ENCODE measurements at places on chromosomes 16 and 17. TPM values are rescaled to one million over a fixed set of nuclear protein-coding genes. Genes with fewer than 3 reads are reported as not detected.

AOC3 gene
- 0.18 TPM for polyA plus RNA-seq

CHST6 gene
- 0.14 TPM for polyA plus RNA-seq

USP43 gene
- polyA plus RNA-seq, result 2.5 TPM

VKORC1 gene
- 73.6 TPM for polyA plus RNA-seq

TBX2 gene
- 0.01 TPM for polyA plus RNA-seq

GRB7 gene
- 5.3 TPM for polyA plus RNA-seq

DHRS7C gene
- not detected for polyA plus RNA-seq

TBC1D3E gene
- not detected for polyA plus RNA-seq

GRCh38 chr16:67926181-67926750, 5.4 kb downstream of the CTRL start:
- no peak for DNase-seq

DNA sequence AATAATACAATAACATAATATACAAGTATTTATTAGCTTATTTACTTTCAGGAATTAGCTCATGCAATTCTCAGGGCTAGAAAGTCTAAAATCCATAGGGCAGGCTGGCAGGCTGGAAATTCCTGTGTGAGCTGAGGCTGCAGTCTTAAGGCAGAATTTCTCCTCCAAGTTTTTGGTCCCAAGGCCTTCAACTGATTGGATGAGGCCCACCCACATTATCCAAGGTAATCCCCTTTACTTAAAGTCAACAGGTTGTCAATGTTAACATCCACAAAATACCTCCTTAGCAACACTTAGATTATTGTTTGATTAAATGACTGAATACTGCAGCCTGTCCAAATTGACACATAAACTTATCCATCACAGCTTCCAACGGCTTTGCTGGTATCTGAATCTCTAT, 32.9 kb upstream of the SOX9 start:
- no peak for DNase-seq

- DNase-seq, result no peak
Observed at GRCh38 chr17:38919316-38920078, 5.9 kb upstream of the LASP1NB start.

- DNase-seq, result no peak
Observed at GRCh38 chr17:57939797-57940196, 15.4 kb downstream of the CUEDC1 start.

DNA sequence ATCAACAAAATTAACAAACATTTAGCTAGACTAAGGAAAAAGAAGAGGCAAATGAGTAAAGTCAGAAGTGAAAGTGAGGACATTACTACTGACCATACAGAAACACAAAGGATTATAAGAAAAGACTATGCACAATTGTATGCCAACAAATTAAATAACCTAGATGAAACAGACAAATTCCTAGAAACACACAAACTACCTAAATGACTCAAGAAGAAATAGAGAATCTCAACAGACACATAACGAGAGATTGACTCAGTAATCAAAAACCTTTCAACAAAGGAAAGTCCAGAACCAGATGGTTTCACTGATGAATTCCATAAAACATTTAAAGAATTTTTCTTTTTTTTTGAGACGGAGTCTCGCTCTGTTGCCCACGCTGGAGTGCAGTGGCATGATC, 35.7 kb upstream of the MYLK3 start:
- no peak for DNase-seq

DNA sequence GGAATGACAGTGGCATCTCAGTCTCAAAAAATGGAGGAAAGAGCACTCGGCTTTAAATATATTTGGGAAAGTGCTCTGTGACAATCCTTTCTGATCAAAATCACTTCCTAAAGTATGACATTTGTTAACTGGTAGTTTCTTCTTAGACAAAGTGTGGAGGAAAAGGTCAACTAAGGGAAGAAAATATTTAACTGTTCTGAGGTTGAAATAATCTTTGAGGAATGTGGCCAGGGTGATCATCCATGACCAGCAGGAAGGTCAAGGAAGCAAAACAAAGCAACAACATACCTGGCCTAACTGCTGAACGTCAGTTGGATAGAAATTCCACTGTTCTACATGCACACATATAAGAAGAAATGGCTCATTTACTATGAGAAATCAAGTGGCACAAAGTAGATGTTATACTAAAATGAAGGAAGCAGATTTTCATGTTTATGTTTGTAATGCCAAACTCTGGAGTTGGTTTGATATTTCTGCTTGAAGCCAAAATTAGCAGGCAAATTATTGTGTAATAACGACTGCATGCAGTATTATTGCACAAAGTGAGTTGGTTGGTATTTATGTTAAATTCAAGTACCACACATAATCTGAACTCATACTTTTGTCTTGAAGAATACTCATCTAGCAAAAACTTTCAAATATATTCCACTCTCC, 87.3 kb upstream of the CORO6 start:
- no peak for DNase-seq

DNA sequence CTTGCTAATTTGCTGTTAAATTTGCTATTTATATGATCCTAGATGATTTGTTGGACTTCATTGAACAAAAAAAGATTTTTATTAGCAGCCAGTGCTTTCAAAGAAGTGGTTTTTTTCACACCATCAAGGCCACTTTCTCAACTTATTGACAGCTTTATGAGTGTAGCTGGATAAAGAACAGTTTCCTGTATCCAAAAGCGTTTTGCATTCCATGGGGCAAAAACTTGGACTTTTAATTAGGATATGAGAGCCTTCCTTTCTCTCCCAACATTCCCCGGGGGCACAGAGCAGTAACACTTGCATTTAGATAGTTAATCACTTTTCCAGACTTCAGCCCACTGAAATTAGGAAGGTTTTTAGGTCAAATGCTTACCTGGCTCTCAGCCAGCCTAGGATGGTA, 177.1 kb upstream of the ELAC2 start:
- DNase-seq, result no peak

DNA sequence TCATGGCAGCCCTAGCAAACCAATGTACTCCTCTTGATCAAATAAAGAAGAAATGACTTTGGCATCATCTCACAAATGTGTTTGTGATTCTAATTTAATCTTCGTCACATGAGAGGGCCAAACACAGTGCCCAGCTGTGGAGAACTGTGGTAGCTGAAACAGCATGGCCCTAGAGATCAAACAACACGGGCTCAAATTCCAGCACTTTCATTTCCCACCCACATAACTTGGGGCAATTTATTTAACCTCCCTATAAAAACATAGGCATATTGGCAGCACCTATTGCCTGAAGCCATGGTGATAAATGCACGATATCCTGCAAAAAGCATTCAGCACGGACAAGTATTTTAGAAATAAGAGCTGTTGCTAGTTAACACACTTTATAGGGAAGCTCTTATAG, 2.5 kb downstream of the ACSM1 start:
- DNase-seq, result no peak

DNA sequence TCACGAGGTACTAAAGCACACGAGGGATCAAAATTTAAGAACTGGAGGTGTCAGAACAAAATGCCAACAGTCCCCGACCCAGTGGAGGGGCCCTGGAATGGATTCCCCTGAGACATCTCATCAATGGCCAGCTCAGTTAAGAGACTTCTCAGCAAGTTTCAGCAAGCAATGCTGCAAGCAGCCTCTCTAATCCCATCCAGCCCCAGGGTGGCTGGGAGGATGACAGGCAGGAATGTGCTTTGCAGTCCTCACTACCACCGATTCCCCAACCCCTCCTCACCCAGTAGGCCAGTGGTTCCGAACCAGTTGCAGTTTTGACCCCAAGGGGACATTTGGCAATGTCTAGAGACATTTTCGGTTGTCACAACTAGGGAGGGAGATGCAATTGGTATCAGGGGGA, 8.7 kb downstream of the GPRC5B start:
- DNase-seq, result no peak

DNA sequence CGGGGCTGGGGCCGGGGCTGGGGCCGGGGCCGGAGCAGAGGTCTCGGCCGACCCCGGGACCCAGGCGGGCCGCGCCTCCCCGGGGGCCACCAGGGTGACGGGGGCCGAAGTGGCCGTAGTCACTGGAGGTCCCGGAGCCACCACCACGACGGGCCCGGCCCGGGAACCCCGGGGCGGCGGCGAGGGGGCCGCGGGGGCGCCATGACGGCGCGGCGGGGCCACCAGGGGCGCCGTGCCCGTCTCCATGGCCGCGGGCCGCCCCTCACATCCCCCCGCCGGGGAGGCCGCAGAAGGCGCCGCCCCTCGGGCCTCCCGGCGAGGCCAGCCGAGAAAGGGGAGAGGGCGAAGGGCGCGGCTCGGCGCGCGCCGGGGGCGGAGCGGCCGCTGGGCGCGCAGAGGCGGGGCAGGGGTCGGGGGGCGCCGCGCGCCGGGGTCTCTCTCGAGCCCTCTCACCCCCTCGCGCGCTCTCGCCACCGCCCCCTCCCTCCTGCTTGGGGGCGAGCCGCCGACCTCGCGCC, 297 bp downstream of the TBC1D10B start:
- no peak for DNase-seq

GRCh38 chr17:49553676-49554335, 21.9 kb upstream of the NXPH3 start:
- no peak for DNase-seq

GRCh38 chr16:14037960-14038359, 33.2 kb upstream of the MRTFB start:
- DNase-seq, result no peak

- no peak for DNase-seq
Observed at GRCh38 chr17:62910277-62910676, 55.8 kb upstream of the TANC2 start.

DNA sequence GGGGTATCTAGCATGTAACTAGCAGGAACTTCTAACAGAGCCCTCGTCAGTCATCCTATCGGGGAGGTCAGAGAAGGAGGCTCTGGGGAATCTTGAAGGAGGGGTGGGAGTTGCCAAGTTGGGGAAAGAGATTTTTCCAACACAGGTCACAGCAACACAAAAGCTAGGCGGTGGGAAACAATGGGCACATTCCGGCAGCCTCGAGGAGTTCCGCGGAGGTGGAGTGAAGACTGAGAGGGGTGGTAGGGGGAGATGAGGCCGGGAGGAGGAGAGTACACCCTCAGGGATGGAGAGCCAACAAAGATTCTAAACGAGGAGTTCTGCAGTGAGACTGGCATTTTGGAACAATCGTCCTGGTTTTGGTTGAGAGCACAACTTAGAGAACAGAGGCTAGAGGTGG, 13.5 kb upstream of the CALB2 start:
- no peak for DNase-seq

DNA sequence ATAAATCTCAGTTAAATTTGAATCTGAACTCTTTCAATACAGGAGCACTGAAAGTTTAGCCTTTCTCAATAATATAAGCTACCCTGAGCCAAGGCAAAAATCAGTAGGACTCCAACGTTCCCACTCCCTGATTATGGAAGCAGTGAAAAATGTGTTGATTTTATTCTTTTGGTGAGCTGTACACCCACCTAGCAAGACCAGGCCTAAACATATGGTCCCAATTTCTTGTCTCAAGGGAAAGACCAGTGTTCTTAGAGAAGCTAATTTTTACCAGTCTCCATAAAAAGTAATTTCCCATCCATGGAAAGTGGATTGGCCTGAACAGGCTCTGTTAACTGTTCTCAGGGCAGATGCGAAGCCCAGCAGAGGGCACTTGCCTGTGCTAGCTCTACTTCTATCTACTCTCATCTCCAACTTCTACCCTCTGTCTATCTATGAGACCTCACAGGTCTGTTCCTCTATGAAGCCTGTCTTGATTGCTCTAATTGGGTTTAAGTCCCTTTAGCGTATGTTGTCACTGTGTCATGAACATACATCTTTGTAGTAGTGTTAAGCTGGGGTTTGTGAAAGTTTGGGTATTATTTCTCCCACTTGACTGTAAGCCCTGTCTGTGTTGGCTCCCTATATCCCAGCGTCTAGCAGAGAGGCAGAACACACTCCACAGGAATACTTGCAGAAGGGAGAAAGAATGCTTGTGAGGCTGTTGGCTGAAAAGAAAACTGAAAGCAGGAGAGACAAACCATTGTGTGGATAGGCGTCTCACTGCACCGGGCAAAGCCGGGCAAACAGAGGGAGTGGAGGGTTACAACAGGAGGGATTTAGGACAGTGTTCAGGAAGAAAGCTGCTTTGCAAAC, 167.1 kb upstream of the MAF start:
- no peak for DNase-seq

All from keratinocyte (primary cell).